ENCODE measurements at places on chromosomes 4 and X.

GRCh38 chr4:75867130-75867529 lies 35.1 kb downstream of the PPEF2 start:
- no peak for DNase-seq

GRCh38 chr4:10354225-10354624 lies 103.0 kb downstream of the ZNF518B start:
- no peak for DNase-seq

- no peak for DNase-seq
These were observed 106.8 kb upstream of the RAI2 start for GRCh38 chrX:17967888-17968287.

DNA sequence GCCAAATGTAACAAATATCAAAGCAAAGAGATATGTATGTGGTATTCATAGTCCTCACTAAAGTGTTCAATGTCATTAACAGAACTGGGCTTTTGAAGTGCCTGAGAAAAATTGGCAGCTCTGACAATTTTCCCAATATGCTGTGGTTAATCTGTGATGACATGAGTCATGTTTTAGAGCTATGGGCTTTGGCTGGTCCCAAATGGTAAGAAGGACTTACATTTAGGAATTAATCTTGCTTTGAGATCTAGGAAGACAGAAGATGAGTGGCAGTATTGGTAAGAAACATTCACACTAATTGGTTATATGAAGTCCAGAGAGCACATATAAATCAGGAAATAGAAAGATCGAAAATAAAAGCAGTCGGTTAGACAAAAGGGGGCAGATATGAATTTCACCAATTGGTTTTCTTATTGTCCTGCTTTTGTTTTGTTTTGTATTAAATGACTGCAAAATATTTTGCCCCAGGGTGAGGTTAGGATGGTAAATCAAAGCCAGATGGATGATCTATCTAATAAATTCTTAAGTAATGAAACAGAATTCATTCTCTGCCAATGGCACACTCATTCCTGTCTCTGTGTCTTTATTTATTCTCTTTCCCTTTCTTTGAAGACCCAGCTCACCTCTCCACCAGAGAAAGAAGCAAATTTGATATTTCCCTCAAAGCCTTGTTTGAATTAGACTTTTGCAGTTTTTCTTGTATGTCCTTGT lies 993.1 kb downstream of the RPA4 start:
- DNase-seq: peak; percentile 16

DNA sequence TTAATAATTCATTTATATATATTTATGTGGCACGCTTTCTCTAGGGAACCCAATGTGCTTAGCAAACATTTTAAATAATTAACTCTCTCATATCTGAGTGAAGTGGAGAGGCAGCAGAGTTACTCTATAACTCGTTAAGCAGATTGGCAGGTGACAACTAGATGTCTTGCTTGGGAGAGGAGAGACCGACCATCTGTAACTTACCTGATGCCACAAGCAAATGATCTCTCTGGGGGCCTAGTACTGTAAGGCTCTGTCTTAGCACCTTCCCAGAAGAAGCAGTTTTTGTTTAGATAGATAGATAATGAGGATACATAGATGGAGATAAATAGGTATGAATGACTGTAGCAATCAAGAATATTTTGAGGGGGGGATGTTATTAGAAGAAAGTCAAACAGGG lies 11.9 kb upstream of the SEL1L3 start:
- no peak for DNase-seq

DNA sequence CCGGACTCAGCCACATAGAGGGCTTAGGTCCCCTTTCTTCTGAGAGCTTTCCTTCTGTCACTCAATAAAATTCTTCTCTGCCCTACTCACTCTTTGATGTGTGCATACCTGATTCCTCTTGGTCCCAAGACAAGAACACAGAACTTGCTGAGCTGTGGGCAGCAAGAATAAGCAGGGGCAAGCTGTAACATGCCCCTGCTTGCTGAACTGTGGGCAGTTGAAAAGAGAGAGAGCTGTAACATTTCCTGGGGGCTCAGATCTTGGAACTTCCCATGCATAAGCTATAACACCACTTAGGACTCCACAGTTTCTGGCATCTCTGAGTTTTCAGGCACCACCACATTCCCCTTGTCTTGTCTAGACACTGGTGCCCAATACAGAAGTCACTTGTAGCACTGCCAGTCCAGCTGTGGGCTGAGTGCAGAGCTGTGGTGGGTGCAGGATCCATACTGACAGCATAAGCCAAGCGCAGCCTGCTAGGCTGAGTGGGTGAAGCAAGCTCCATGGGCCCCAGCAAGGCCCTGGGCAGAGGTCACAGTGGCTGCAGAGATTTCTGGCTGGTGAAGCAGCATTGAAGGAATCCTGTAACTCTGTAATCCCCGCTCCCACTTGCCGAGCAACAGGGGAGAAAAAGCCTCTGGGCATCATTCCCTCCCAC lies 241.2 kb downstream of the PCDH10 start:
- DNase-seq: no peak

- no peak for DNase-seq
These were observed 257.2 kb downstream of the PDHA2 start for GRCh38 chr4:96097040-96097607.

- peak; percentile 1 for DNase-seq
These were observed at the start of gene TNIP2 for GRCh38 chr4:2755821-2756690. Gene TNIP2 (minus strand): TSS chr4:2756336. CDS start chr4:2756289, 47 bp downstream.

Data from NCI-H446 treated with DMSO at 0.1 percent for 48 hours (cell line).